ENCODE measurements at places on chromosomes 5 and 9. TPM values are rescaled to one million over a fixed set of nuclear protein-coding genes. Genes with fewer than 3 reads are reported as not detected.

The SLC6A7 gene
- not detected for total RNA-seq

The CYLC2 gene
- total RNA-seq = not detected

The SIL1 gene
- total RNA-seq = 16.5 TPM

The FOXD4L5 gene
- total RNA-seq = 0.58 TPM

The AFAP1L1 gene
- 0.60 TPM for total RNA-seq

The PITX1 gene
- 0.32 TPM for total RNA-seq

The PPP3R2 gene
- not detected for total RNA-seq

The DPYSL3 gene
- total RNA-seq = 0.55 TPM

The PCDHA1 gene
- total RNA-seq = not detected

The DRD1 gene
- not detected for total RNA-seq

The PCDHGA11 gene
- 0.06 TPM for total RNA-seq

The FCN2 gene
- not detected for total RNA-seq

The SLC6A3 gene
- total RNA-seq = not detected

The FAM151B gene
- total RNA-seq = not detected

The TAF11L9 gene
- total RNA-seq = not detected

The MCTP1 gene
- 1.0 TPM for total RNA-seq

The SPINK5 gene
- not detected for total RNA-seq

The TRIM36 gene
- total RNA-seq = 0.35 TPM

The SLC9A3 gene
- total RNA-seq = 2.5 TPM

The C9orf50 gene
- total RNA-seq = not detected

The LIX1 gene
- total RNA-seq = not detected

The PRDM9 gene
- total RNA-seq = not detected

The ANKRD18A gene
- 3.0 TPM for total RNA-seq

The C5orf52 gene
- not detected for total RNA-seq

The GCNT1 gene
- 6.2 TPM for total RNA-seq

The C5orf58 gene
- not detected for total RNA-seq

The SLC6A19 gene
- not detected for total RNA-seq

The GPBP1 gene
- 103 TPM for total RNA-seq

All from T-cell (primary cell).